ENCODE measurements at places on chromosomes 1 and 21.

- no peak for DNase-seq
These were observed 9.4 kb upstream of the UBR4 start for GRCh38 chr1:19219451-19219850.

DNA sequence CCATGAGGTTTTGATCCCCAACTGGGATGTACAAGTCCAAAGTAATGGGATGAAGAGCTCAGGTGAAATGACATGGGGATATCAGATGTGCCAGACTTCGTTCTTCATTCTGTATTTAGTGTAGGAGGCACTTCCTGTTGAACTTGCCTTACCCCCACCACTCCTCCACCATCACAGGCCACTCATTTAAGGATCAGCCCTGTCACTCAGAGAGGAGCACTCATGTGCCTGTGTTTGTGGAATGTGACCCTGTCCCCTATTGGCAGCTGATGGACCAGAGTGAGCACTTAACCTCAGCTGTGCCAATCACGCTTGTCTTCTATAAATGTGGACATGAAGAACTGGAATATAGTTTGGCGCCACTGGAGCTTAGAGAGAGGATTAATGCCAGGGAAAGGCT is 91.4 kb upstream of the CTTNBP2NL start:
- no peak for DNase-seq

DNA sequence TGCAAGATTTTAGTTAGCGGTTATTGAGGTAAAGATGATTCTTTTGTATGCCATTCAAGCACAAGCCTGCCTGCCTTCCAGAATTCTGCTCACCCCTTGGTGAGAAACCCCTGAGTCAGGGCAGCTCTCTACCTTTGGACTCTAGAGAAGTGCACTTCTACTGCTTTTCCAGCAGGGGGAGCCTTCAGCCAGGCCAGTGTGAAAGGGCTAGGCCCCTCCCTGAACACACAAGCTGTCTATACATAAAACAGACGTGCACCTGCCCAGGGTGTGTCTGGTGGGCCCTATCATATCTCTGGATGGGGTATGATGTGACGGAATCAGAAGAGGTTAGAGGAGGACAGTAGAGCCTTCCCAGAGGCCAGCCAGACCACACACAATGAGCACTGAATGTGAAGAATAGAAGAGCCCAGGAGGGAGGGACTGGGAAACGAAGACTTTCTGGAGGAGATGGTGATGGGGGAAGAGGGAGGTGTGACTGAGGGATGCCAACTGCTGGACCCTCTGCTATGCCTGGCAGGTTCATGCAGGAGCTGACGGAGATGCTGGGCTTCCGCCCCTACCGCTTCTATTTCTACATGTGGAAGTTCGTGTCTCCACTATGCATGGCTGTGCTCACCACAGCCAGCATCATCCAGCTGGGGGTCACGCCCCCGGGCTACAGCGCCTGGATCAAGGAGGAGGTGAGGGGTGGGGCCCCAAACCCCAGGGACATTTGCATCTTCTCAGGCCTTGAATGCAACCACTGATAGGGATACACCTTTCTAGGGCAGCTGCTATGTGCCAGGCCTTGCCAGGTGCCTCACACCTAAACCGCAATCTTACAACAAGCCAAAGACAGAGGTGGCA is 13.0 kb upstream of the KCNC4 start:
- peak; percentile 63 for DNase-seq

- DNase-seq, result no peak
These were observed 12.4 kb upstream of the GBP3 start for GRCh38 chr1:89035080-89035479.

DNA sequence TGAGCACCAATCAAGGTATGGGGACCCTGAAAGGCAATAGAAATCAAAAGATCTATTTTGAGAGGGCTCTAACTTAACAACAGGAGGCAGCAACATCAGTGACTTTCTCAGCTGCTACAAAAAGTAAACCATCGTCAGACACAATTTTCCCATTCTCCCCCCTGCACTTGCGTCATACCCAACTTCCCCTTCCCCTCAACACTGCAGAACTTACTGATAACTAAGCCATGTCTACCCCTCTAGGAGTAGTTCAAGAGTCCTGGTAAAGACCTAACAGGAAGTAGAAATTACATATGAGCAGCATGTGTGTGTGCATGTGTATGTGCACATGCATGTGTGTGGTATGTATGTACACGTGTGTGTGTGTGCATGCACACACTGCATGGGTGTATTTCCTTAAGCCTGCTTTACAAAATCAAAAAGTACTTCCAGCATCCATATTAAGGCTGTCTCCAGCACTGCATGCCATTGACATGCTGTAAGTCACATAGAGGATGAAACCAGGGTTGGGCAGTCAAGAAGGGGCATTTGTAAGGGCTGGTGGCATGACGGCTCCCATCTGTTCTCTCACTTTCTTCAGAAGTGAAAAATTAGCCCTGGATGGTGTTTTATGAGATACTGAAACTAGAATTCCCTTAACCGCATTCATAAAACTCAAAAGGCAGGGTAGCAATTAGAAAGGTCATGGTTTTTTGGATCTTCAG is 460.1 kb upstream of the RUNX1 start:
- no peak for DNase-seq

DNA sequence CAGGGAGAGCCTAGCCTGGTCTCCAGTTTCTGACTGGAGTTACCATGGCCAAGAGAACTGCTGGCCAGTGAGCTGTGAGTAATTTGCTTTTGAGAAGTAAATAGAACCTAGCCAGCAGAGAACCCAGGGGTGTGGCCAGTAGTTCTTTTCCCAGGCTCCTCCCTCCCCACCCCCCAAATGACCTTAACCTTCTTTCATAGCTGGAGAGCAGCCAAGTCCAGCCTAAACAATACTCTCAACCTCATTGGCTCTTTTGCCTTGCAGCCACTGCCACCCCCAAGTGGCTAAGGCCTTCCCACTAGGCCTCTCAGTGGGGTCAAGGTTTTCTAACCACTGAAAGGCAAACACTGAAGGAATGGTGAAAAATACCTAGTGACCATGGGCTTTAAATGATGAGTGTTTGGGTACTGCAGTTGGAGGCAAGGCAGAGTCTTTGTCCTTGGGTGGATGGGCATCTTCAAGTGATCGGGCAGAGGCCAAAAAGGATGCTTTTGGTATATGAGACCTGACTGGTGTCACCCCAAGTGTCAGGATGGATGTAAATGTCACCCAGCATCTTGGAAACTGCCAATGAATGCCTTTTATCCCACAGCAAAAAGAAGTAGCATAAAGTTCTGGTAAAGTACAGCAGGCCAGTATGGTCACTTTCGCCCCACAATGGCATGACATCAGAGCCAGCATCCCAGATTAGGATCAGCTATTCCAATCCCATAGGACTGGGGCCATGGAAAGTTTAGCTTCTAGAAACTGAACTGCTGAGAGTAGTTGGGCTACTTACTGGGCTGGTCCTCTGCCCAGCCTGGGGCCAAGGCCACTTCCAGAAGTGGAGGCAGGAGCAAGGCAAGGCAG is 3.5 kb upstream of the PIGV start:
- peak; percentile 89 for DNase-seq

- DNase-seq, result peak; percentile 86
These were observed 214.5 kb downstream of the VAV3 start for GRCh38 chr1:107750364-107750959.

DNA sequence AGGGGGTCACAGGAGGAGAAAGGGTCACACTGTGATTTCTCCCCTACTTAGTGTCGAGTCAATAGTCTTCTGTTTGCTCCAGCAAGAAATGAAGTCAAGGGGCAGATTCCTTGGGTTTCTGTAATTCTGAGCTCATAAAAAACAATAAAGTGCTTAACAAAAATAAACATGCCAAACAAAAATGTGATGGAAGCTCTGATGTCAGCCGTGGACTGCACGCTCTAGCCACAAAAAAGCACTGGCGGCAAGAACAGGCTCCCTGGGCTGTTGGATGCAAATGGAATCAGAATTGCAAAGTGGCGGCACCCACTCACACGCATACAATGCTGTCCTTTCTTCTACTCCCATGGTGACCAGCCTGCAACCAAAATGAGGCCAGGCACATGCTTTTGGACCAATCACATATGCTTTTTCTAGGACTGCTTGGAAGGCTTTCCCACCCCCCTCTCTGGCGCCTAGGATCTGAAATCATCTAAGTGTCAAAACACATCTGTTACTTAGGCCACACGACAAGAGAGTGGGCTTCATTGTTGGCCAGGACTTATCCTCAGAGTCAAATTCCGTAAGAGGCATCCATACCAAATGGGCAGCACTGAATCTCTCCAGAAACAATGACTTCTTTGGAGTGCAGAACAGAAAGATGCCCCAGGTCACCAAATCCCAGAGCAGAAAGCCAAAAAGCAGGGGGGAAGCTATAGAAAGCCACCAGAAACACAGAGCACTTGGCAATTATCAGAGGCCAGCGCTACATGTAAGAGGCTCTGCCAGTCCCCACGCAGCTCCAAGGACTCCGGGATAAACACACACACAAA is 9.2 kb downstream of the C1orf198 start:
- peak; percentile 76 for DNase-seq

- no peak for DNase-seq
These were observed 8.8 kb downstream of the XCL1 start for GRCh38 chr1:168585191-168585590.

DNA sequence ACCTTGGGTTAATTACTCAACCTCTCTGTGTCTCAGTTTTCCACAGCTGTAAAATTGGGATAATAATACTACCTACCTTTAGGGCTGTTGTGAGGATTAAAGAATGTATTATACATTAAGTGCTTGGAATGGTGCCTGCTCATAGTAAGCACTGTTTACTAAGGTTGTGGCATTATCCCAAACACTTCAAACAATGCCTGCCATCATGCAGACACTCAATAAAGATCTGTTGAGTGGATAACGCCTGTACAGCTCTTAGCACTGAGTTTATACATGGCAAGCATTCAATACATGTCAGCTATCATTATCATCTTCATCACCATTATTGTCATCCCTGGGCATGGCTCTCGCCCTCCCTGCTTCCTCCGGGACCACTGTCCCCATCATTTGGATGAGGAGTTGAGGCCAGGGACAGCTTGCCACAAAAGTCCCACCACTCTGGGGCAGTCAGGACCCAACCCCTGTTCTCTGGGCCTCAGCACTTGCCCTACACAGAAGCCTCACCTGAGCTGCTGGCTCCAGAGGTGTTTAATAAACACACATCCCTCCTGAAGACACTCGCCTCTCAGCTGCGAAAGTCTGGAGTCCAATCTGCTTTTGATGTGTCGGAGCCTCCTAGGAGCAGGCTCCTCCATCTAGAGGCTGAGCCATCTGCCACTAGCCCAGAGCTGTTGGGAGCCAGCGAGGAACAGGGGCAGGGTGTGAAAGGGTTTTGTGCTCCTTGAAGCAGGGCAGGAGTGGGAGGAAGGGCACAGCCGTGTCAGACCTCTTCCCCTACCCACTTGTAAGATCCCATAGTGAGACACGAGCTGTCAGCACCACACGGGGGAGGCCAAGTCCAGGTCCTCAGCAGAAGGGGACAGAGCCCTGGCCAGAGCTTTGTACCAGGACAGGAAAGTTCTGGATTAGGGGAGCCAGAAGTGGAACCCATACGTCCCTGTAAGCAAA is 80.9 kb upstream of the ZC3H12A start:
- DNase-seq, result peak; percentile 77

GRCh38 chr1:67880056-67880601 is 46.9 kb upstream of the GNG12 start:
- no peak for DNase-seq

- no peak for DNase-seq
These were observed 45.3 kb downstream of the RUNX3 start for GRCh38 chr1:24884751-24885150.

- DNase-seq, result no peak
These were observed 69.9 kb upstream of the GCLM start for GRCh38 chr1:93979040-93979717.

- DNase-seq, result no peak
These were observed 40.9 kb downstream of the MTARC1 start for GRCh38 chr1:220827445-220828178.

GRCh38 chr1:210464519-210465039 is 135.9 kb downstream of the HHAT start:
- DNase-seq, result no peak

- no peak for DNase-seq
These were observed 364.1 kb upstream of the LYPLAL1 start for GRCh38 chr1:218809625-218810024.

GRCh38 chr21:41924368-41924754 is 29.5 kb downstream of the C2CD2 start:
- no peak for DNase-seq

- DNase-seq, result no peak
These were observed 84.1 kb downstream of the DMRTB1 start for GRCh38 chr1:53543130-53543777.

DNA sequence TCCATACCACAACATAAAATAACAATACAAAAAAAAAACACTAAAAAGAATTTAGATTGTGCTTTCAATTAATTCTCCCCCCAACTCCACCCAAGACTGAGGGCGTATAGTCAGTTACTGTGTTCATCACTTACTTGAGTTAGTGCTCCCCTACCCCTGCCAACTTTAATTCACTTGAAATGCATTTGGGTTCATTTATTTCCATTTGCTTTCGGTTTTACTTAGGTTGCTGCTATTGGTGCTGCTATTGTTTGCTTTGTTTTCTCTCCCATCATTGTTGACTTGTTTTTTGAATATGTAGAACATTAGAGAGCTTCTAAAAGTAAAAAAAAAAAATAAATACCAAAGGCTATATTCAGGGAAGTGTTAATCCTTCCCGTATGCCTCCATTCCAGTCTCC is 10.7 kb upstream of the CYYR1 start:
- DNase-seq, result no peak

- no peak for DNase-seq
These were observed 1.1 kb upstream of the UAP1 start for GRCh38 chr1:162560303-162561036.

Measured in eye (tissue), 1 donor.